ENCODE measurements at places on chromosomes 16 and 17.

GRCh38 chr16:71432906-71433305, 8.9 kb downstream of the TLE7 start:
- no peak for DNase-seq

GRCh38 chr17:19433255-19433654, 22.2 kb downstream of the RNF112 start:
- DNase-seq: no peak

- no peak for DNase-seq
Observed at GRCh38 chr17:19928299-19928698, 49.3 kb downstream of the AKAP10 start.

- DNase-seq: no peak
Observed at GRCh38 chr16:14098081-14098480, 27.0 kb downstream of the MRTFB start.

- no peak for DNase-seq
Observed at GRCh38 chr16:1468426-1468810, 6.4 kb downstream of the CLCN7 start.

DNA sequence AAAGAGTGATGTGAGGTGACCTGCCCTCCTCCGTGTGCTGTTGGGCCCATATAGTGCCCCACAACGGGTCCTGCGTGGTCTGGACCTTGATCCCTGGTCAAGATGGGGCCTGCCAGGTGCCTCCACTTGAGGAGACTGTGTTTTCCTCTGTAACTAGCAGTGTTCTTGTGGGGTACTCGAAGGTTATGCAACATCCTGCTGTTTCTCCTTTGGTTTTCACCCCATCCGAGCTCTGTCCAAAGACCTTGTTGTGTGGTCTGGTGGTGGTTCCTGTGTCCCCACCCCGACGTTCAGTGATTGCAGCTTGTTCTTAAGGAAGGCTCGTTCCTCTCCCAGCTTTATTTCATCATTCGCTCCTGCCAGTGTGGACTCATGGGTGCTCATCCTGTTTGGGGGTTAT, 38.7 kb upstream of the ZNF750 start:
- no peak for DNase-seq

GRCh38 chr17:35023538-35023937, 40.0 kb downstream of the RFFL start:
- DNase-seq: no peak

DNA sequence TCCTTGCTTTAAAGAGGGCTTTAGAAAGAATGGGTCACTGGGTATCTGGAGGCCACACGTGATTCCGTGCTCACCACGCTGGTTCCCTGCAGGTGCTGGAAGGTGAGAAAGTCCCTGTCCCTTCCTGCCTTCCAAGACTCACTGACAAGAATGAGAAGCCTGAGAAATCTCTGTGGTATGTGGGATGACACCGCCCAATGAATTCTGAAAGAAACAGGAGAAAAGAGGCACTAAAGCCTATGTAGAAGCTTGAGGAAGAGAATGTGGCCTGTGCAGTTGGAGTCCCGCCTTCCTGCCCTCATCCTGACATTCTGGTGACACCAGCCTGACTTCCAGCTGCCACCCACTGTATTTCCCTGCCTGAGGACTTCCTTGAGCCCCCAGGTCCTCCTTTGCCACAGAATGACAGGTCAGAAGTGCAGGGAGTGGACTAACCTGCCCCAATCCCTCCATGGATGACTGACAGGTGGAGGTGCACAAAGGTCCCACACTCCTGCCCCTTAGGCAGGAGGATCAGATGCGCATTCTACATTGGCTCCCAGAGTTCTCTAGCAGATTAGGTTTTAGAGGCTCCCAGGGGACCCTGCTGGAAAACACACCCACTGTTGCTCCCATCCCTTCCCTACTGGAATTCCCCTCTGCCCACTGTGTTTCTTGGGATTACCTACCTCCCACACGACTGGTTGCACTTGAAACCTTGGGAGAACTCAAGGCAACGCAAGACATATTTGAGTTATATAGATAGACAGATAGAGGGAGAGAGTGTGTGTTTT, 38.6 kb upstream of the TENT4B start:
- no peak for DNase-seq

GRCh38 chr16:67296420-67296819, 17.1 kb downstream of the PLEKHG4 start:
- no peak for DNase-seq

GRCh38 chr17:77594416-77595209, 363.9 kb upstream of the TNRC6C start:
- no peak for DNase-seq

DNA sequence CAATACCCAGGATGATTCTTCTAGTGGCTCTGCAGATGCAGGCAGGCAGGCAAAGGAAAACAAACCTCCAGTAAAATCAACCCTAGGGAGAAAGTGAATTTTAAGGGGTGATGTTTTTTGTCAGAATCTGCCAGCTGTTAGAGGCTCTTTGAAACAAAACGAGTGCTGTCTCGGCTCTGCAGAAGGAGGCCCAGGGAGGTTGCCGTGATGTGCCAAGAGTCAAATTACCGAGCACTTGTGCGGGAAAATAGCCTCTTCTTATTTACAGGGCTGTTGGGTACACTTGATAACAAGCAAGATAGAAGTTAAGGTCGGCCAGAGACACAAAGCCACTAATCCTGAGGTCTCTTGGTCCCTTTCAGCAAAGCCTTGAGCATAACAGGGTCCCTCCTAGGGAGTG, 68.9 kb upstream of the EEF2KMT start:
- no peak for DNase-seq

- DNase-seq: no peak
Observed at GRCh38 chr17:40021451-40021971, 6.3 kb downstream of the CSF3 start.

DNA sequence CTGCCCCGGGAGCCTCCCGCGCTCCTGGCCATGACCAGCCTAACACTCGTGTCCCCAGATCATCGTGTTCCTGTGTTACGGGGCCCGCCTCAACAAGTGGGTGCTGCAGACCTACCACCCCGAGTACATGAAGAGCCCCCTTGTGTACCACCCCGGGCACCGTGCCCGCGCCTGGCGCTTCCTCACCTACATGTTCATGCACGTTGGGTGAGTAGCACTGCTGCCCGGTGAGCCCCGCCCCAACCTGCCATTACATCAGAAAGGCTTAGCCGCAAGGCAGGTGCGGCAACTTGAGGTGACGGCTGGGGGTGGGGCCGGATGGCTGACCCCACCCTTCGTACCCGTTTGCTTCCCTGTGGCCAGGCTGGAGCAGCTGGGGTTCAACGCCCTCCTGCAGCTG, 1.4 kb downstream of the RHBDL1 start:
- DNase-seq: no peak

GRCh38 chr16:82042846-82043245, 7.8 kb downstream of the HSD17B2 start:
- DNase-seq: no peak

DNA sequence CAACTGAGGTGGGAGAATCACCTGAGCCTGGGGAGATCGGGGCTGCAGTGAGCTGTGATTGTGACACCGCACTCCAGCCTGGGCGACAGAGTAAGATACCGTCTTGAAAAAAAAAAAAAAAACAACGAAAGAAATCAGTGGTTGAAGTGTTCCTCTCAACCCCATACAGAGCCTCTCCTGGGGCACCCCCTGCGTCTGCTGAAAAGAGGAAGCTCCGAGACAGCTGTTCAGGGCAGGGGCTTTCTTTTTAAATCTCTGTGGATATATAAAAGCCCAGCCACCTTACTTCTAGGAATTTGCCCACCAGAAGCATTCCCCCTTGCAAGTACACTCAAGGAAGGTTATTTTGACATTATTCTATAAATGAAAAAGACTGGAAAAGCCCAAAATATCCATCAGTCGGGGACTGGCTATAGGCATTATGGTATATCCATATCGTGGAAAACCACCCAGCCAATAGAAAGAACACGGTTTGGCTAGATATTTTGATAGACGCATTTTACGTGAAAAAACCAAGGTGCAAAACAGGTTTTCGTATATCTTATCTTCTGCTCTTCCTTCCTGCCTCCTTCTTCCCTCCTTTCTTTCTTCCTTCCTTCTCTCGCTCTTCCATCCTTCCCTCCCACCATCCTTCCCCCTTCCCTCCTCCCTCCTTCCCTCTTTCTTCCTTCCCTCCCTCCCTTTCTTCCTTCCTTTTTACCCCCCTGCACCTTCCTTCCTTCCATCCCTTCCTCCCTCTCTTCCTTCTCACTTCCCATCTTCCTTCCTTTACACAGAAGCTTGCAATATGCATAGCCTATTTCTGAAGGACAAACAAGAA, 9.2 kb upstream of the CCL22 start:
- DNase-seq: peak; percentile 6

- peak; percentile 58 for DNase-seq
Observed at GRCh38 chr16:58306327-58306726, 11.5 kb upstream of the PRSS54 start.

DNA sequence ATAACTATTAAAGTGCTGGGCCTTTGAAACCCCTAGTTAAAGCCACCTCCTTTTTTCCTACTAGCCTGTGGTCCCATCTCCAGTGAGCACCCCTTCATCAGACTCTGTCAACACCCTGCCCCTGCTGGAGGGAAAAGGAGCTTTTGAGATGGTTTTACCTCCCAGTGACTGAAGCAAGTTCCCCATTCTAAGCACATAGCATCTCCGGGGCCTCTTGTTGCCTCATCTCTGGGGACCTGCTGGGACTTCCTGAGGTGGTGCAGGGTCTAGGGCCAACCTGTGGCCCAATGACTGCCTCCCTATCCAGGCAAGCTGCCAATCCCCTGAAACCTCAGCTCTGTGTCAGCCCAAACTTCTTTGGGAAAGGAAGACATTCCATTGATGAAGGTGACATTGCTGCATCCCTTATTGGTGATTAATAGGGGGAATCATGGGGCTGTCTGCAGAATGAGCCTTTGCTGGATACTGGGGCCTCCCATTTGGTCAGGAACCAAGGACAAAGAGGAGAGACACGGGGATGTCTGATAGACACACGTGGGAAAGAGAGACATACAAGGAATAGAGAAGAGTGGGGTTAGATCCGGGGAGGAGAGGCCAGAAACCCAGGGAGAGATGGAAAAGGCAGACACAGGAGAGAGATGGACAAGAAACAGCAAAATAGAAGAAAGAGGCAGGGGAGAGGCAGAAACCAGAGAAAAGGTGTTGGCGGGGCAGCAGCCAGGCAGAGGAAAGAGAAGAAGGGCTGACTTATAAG, 2.4 kb downstream of the C1QL1 start:
- no peak for DNase-seq

DNA sequence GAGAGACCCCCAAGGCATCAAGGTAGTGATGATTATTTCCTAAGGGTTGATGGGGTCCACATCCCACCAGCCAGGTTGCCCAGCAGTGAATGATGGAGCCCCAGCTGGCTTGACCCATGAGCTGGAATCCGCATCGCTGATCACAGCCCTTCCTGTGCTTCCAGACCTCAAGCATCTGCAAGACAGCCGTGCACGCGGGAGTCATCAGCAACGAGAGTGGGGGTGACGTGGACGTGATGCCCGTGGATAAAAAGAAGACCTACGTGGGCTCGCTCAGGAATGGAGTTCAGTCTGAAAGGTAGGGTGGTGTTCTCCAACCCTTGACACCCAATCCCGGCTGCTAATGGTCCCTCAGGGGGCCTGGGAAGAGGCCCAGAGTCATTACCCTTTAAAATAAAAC, 69.3 kb downstream of the CRISPLD2 start:
- DNase-seq: no peak

GRCh38 chr17:82235056-82235774, 6.4 kb downstream of the SLC16A3 start:
- no peak for DNase-seq

GRCh38 chr16:8958344-8959167, 5.2 kb downstream of the USP7 start:
- DNase-seq: peak; percentile 36

- DNase-seq: no peak
Observed at GRCh38 chr16:65984296-65984695, 382.2 kb upstream of the CDH5 start.

GRCh38 chr17:67582673-67583081, 135.1 kb upstream of the NOL11 start:
- DNase-seq: no peak

DNA sequence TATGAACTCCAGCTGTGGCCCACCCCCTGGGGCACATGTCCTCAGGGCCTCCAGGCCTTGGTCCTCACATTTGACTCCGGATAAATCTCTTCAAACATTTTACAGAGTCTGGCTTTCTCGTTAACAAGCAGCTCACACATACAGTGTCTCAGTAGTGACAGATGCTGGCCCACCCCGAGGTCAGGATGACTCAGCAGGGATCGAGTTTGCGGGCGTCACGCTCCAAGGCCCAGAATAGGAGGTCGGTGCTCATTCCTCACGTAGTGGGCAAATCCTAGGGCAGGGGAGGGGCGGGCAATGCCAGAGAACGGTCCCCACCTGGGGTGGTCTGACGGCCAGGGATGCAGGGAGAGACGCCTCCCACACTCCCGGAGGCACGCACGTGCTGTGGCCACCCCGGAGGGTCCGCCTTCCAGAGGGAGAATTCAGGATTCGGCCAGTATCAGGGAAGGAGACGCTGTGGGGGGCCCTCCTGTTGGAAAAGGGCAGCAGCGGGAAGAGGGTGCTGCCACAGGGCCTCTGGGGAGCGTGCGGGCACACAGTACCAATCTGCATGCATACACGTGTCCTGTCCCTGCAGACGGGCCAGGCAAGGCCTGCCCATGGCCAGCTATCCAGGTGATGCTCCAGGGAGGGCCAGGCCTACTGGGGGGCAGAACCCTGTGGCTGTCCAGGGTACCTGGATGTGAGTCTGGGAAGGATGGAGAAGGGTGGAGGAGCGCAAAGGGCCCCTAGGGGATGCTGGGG, 8.6 kb downstream of the SLC7A5 start:
- DNase-seq: no peak

DNA sequence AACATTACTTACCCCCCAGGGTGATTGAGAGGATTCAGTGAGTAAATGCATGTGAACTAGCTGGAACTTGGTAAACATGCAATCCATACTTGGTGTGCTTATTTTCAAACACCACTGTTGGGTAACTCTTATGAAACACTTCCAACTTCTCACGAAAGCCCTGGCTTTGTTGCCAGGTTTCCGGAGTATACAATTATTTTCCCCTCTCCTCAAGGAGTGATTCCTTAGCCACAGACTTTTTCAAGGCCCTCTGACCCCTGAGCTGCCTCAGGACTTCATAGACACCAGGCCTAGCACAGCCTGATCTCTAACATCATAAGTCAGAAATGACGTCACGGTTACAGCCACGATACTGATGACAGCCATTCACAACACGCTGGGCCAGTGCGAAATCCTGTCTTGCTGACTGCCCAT, 27.6 kb downstream of the HSD17B2 start:
- no peak for DNase-seq

- no peak for DNase-seq
Observed at GRCh38 chr16:67560827-67561342, 1.4 kb upstream of the CTCF start.

GRCh38 chr16:26981266-26981938, 85.3 kb upstream of the C16orf82 start:
- no peak for DNase-seq

GRCh38 chr17:8001976-8002720, at the start of gene GUCY2D:
Gene GUCY2D, plus strand, starts transcription at chr17:8002615. Its CDS starts 433 bp downstream, at chr17:8003048.
- no peak for DNase-seq

GRCh38 chr16:1572673-1573072, 39.2 kb downstream of the IFT140 start:
- no peak for DNase-seq

GRCh38 chr16:53605831-53606400, 97.7 kb downstream of the RPGRIP1L start:
- DNase-seq: no peak

- DNase-seq: no peak
Observed at GRCh38 chr16:73010150-73010676, 37.7 kb downstream of the ZFHX3 start.
